Lower leg skin (tissue), 4 donors: ENCODE measurements at places on chromosomes 7 and 10. TPM values are rescaled to one million over a fixed set of nuclear protein-coding genes. Genes with fewer than 3 reads are reported as not detected.

The ZNF503 gene
- 7.4 TPM for total RNA-seq

The CPXM2 gene
- 6.0 TPM for total RNA-seq

The ESYT2 gene
- total RNA-seq, result 75.8 TPM

The TRIL gene
- total RNA-seq, result 0.91 TPM

The COL17A1 gene
- 841 TPM for total RNA-seq

The FFAR4 gene
- 0.75 TPM for total RNA-seq

The AASS gene
- total RNA-seq, result 7.8 TPM

The OR2A42 gene
- 0.59 TPM for total RNA-seq

The AGAP9 gene
- total RNA-seq, result 10.5 TPM

The DOCK4 gene
- 8.3 TPM for total RNA-seq

The CALHM1 gene
- not detected for total RNA-seq

The PITX3 gene
- not detected for total RNA-seq

The MBLAC1 gene
- total RNA-seq, result 7.0 TPM

The TEX36 gene
- not detected for total RNA-seq

The SPDYE5 gene
- total RNA-seq, result not detected

The FKBP6 gene
- not detected for total RNA-seq

The SDHAF3 gene
- 8.9 TPM for total RNA-seq

DNA sequence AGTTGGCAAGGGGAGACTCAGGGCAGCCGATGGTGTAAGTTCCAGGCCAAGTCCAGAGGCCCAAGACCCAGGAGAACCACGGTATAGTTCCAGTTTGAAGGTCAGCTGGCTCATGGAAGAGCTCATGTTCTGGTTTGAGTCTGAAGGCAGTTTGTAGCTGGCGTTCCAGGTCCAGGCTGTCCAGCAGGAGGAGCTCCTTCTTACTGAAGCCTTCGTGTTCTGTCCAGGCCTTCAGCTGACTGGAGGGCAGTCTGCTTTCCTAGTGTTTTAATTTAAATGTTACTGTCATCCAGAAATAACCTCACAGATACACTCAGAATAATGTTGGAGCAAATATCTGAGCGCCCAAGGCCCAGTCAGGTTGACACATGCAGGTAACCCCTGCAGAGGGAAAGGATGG, 4.2 kb downstream of the SUN1 start:
- DNase-seq, result no peak

- no peak for DNase-seq
Measured at GRCh38 chr10:90451283-90451682, 406.6 kb downstream of the HTR7 start.

GRCh38 chr7:93910076-93910994, 4.0 kb downstream of the GNGT1 start:
- no peak for DNase-seq

- no peak for DNase-seq
Measured at GRCh38 chr7:33530664-33531063, 374.7 kb upstream of the BMPER start.

DNA sequence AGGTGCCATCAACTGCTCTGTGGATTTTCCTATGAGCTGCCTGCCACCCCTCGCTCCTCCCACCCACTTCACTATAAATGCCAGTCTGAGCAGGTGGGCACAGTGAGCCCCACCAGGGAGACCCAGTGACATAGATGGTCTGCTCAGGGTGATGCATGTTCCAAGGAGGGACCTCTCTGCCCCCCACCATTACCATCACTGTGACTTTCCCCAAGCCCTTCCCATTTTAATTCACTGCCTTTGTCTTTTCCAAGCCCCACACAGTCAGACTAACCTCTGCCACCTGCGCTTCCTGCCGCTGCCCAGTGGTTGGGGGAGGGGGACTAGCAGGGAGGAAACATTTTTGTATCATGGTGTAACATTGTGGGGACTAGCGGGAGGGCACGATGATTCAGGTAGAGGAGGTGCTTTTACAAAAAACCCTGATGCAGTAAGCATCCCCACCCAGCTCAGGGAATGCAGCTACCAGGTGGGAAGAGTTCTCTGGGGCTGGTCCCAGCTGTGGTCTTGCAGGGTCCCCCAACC, 24.6 kb downstream of the PRSS2 start:
- peak; percentile 60 for DNase-seq

GRCh38 chr10:22536620-22537019, 177.8 kb downstream of the PIP4K2A start:
- no peak for DNase-seq

- no peak for DNase-seq
Measured at GRCh38 chr10:132341017-132341416, 9.0 kb downstream of the LRRC27 start.

DNA sequence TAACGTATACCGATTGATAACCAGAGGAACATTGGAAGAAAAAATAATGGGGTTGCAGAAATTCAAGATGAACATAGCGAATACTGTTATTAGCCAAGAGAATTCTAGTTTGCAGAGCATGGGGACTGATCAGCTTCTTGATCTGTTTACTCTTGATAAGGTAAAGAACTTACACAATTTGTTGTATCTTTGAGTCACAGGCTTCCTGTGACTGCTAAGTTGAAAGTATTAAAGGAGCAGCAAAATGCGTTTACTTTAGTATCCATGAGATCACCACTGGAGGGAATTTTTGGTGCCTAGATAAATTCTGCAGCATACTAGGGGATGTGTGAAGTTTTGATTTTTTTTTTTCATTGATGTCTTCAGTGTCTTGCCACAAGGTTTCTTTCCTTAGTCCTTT, 103.6 kb downstream of the BTAF1 start:
- DNase-seq, result no peak

- no peak for DNase-seq
Measured at GRCh38 chr7:130838738-130839137, 104.7 kb upstream of the KLF14 start.

DNA sequence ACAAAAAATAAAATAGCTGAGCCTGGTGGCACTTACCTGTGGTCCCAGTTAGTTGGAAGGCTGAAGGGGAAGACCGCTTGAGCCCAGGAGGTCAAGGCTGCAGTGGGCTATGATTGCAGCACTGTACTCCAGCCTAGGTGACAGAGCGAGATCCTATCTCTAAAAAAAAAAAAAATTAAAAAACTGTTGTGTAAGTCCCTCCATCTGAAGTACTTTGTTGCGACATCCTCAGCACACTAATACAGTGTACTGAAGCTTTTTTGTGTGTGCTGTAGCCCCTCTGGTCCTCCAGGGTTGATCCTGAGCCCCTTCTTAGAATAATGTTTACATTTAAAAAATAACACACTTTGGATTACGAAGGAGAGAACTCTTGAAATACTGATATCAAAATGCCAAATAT, 71.3 kb downstream of the PFKFB3 start:
- DNase-seq, result no peak

DNA sequence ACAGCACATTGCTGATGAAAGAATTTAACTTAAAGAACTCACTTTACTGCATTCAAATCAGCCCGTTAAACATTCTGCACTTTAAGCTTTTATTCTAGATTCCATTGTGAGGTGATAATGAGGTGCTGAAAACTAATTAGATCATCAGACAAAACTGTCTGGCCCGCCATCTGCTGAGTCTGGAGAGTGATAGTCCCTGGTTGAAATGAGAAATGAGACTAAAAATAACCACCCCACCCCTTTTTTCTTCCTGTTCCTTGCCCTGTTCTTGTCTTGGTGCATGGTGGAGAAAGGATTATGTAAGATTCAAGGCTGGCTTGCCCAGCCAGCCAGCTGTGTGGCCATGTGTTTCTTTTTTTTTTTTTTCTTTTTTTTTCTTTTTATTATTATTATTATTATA, 277.0 kb upstream of the COBL start:
- no peak for DNase-seq

GRCh38 chr10:12490963-12491362, 141.6 kb downstream of the CAMK1D start:
- DNase-seq, result no peak

GRCh38 chr7:4792537-4793126, 17.2 kb downstream of the AP5Z1 start:
- DNase-seq, result no peak

GRCh38 chr10:124918191-124918830, 23.6 kb upstream of the ZRANB1 start:
- no peak for DNase-seq

GRCh38 chr7:159329818-159330378, 185.2 kb upstream of the VIPR2 start:
- no peak for DNase-seq

GRCh38 chr10:84715911-84716310, 387.5 kb downstream of the CCSER2 start:
- no peak for DNase-seq

GRCh38 chr10:2885288-2886278, 181.8 kb upstream of the PFKP start:
- DNase-seq, result peak; percentile 75

DNA sequence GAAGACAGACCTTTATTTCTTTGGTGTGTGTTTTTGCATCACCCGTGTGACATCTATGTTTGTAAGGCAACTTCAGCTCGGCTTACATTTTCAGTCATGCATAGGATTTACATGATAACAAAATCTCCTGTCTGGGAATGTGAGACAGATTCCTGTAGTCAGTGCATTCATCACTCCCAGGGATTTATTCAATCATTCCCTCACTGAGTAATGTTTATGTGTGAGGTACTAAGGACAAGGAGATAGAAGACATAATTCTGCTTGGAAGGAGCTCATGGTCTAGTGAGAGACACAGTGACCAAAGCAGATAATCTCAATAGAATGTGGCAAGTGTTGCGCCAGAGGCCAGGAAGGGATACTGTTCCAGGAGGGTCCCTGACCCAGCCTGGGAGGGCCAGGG, 35.2 kb upstream of the BMPER start:
- DNase-seq, result no peak

DNA sequence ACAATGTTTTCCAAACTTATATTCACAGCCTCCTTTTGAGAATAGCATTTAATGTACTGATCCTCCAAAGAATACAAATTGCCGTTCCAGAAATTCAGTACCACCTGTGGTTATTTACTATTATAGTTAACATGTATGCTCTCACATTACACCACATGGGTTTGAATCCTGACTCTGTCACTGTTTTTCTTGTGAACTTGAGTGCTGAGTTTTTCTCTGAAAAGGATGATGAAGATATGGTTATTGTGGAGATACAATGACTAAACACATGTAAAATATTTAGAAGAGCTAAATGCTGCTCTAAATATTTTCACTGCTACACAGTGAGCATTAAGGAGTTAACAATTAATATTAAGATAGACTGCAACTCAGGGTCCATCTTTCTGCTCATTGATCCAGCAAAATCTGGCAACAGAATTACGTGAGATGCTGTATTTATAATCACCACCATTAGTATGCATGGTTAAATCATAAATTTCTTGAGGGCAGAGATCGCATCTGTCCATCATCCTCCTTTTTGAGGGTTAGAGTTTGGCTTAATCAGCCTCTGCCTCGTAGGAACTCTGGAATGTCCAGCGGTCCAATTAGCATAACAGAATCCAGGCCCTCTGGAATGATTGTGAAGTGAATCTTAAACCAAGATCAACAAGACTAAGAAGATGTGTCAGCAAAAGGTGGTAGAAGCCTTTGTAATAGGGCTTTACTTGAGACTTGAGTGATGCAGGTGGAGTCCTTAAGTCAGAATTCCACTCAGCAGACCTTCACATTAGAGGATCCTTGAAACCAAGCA, 152.8 kb downstream of the MACC1 start:
- no peak for DNase-seq

DNA sequence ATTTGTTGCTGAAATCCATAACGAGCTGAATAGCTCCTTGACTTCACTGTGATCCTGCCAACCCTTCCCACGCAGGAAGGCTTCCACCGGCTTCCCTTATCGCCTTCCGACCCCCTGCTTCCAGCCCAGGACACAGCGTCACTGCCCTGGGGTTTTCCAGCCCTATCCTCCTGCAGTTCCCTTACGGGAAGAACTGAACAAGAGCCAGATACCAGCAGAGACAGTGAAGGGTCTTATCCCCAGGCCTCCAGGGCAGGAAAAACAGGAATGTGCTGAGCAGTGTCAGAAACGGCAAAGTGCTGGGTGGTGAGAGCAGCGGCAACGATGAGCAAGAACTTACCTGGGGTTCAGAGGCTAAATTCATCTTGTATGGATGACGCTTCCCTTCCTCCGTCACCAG, 22.4 kb downstream of the PDLIM1 start:
- no peak for DNase-seq

GRCh38 chr10:18325889-18326531, 185.8 kb downstream of the CACNB2 start:
- no peak for DNase-seq

DNA sequence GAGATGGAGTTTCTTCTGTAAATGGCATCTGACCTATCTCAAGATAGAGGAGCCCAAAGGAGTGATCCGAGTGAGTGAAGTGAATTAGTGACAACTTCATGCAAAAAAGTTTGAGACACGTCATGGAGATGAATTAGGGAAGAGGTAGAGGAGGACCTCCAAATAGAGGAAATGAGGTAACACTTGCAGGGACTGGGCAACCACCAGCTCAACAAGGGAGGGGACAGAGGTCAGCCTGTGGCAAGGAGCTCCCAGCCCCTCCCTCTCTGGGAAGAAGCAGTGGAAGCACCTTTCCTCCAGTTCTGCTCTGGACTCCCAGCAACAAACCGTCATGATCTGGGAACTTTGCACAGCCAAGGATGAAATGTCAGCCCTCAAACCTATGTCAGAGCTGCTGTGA, 83.5 kb upstream of the IKZF1 start:
- DNase-seq, result no peak
